ENCODE measurements at places on chromosomes 3 and 15. TPM values are rescaled to one million over a fixed set of nuclear protein-coding genes. Genes with fewer than 3 reads are reported as not detected.

Gene ANO10
- 138 TPM for total RNA-seq

Gene CYP19A1
- 3.9 TPM for total RNA-seq

Gene DNASE1L3
- total RNA-seq = not detected

Gene DNAH12
- total RNA-seq = under 0.01 TPM

Gene RBP2
- not detected for total RNA-seq

Gene ARPP21
- total RNA-seq = not detected

Gene GOLGA6D
- not detected for total RNA-seq

Gene BFSP2
- total RNA-seq = not detected
